ENCODE measurements at places on chromosomes 5 and 9. TPM values are rescaled to one million over a fixed set of nuclear protein-coding genes. Genes with fewer than 3 reads are reported as not detected.
A peak's percentile ranks its signal among the peaks of the same experiment; 100 is the strongest.

Gene PALM2AKAP2
- 22.3 TPM for total RNA-seq

- no peak for DNase-seq
Measured at GRCh38 chr5:52838326-52839015, 50.8 kb downstream of the ITGA1 start.

- DNase-seq, result no peak
Measured at GRCh38 chr5:15858326-15858725, 321.3 kb downstream of the MARCHF11 start.

DNA sequence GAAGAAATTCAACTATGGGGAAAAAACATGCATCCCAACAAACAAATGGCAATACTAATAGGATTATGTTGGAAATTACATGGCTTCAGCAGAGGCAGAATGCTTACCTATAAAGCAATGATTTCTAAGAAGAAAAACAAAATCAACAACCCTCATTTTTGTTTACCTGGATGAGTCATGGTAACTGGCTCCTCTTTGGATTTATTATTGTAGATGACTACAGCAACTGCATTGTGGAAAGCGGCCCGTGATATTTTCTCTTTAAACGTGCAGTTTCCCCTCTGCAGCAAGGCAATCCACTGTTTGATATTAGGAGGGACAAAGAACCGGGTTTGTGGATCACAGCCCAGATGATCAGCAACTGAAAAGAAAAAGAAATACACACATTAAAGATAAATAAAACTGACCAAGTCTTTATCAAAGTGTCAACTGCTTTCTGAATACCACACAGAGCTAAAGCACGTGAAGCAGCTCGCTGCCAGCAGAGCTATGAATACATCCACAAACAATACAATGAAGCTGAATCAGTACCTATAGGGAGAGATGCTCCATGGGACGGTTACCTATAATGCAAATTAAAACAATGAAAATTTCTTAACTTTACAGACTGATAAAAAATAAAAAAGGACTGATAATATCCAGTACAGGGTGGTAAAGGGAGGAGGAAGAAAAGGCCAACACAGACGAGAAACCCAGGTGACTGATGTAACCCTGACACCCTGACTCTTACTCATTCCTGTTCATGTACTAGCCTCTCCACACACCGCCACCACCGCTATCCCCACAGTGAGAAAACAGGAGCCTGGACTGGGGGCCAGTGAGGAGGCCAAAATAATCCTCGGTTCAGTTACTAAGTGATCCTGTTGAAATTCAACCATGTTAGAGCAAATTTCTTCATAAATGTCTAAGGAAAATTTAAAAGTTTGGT, 31.0 kb downstream of the RNF130 start:
- no peak for DNase-seq

Gene CCL27
- 7.6 TPM for total RNA-seq

Gene DMRT3
- total RNA-seq, result not detected

Gene WNT8A
- total RNA-seq, result not detected

DNA sequence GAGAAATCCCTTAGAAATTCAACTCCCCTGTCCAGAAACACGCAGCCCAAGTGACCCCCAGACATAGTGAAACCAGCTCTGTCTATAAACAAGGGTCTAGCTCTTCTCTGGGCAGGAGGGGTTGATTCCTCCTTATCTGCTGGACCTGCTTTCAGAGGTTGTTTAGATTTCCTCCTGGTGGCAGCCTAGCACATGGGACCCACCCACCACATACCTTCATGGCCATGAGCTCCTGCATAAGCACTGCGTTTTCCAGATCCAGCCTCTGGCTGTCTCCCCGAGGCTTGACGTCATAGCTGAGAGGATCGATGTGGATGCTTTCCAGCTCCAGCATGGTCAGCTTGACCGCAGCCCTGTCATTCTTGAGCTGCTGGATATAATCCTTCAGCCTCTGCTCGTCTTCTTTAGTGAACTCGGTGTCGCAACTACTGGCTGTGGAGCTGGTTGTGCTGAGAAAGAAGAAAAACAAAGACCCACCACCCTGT, 77.0 kb downstream of the DCP2 start:
- DNase-seq, result no peak

DNA sequence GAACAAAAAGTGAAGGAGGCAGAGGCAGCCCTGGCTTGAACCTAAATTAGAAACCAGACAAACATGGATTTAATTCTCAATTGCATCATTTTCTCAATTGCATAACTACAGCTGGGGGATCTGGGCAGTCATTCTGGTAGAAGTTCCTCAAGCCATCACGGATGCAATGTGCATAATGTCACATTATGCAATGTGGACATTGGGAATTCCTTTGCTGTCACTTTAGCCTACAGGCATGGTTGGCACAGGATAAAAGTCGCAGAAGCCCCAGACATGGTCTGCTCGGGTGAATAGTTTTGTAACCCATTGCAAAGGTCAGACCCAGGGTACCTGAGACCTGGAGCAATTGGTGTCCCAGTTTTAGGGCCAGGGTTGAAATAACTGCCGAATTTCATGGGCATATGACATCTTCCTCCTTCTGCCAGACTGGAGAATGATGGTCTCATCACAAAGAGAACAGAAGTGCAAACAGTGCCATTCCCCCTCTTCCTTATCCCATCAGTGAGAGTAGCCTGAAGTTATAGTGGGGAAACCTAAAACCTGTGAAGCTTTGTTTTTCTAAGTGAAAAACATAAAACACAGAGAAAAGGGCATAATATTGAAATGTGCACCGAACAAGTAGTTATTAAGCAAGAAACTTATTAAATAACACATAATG, 290.8 kb downstream of the MSX2 start:
- DNase-seq, result no peak

DNA sequence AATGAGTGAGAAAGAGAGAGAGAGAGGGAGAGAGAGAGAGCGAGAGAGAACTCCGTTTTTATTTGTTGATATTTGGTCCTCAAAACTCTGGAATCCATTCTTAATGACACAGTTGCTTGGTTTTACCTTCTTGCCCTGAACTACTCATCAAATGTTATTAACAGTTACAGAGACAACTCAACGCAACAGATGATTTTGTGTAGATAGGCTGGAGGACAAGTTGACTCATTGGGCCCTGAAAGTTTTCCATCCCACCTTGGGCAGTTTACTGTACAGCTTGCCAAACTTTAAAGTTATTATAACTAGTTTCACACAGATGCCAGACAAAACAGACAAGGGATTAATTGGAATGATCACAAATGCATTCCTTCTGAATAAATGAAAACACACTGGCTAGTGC, 339.9 kb downstream of the ARL15 start:
- no peak for DNase-seq

- DNase-seq, result no peak
Measured at GRCh38 chr5:82287625-82288024, 9.5 kb upstream of the RPS23 start.

Gene MYMK
- 0.89 TPM for total RNA-seq

DNA sequence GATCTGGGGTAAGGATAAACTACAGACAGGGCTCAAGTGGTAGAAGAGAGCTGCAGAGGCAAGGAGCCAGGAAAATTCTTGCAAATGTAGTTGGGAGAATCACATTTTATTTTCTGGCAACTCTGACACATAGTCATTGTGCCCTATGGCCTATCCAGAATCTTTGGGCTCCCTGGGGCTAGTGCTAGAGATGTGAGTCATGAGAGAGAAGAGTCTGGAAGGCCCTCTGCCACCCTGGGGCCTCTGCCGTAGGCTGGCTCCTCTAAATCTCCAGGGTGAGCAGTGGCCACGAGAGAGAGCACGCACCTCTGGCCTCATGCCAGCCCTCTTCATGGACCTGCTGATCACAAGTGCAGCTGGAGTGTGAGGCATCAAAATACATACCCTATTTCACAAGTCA, 74.3 kb upstream of the SSBP2 start:
- no peak for DNase-seq

- DNase-seq, result no peak
Measured at GRCh38 chr9:89879276-89879675, 274.5 kb downstream of the GADD45G start.

DNA sequence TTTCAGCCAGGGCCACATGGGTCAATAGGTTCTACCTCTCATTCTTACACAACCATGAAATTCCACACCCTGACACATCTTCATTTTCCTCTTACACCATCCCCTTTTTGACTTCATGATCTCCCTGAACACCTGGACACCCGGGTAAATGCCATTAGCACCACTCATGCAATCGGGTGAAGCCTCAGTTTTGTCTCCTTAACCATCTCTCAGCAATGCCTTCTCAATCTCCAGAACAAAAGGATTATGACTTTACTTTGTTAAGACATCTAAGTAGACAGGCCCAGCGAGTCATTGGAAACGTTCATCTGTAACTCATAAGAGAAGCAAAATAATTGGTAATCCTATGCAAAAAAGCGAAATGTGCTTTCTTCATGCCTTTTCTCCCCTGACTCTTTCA, 49.9 kb downstream of the ADAMTS12 start:
- DNase-seq, result no peak

DNA sequence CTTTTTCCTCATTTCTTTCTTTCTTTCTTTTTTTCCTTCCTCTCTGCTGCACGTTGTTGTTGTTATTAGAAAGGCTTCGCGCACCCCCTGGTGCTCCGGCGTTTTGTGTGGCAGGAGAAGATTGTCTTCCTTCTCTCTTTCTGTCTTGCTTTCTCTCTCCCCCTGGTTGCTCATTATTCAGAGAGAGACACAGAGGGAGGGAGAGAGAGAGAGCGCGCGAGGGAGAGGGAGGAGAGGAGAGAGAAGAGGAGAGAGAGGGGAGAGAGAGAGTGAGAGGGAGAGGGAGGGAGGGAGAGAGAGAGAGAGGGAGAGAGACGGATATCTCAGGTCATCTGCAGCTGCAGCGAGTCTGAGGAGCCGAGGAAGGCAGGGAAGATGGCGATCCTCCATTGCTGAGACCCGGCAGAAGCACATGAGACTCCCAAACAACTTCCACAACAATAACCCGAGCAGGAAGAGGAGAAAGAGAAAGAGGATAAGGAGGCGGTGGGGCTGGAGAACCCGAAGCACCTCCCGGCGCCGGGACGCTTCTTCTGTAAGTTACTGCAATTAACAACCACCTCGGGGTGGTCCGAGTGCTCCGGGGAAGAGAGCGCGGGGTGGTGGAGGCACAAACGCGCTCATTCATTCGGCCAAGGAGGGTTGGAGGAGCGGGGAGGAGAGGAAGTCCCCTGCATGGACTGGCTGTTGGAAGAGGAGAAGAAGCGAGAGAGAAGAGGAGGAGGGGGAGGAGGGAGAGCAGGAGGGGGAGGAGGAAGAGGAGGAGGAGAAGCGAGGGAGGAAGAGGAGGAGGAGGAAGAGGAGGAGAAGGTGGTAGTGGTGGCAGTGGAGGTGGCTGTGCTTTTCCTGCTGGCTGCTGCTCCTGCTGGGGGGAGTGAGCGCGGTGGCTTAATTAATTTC, at the start of gene ZNF462:
ZNF462 (plus strand) TSS at position 346 of the 900 bp plus-strand sequence. CDS start 60,218 bp downstream, outside the sequence.
- DNase-seq, result peak; percentile 81

GRCh38 chr9:132197856-132198550, 36.1 kb downstream of the NTNG2 start:
- DNase-seq, result no peak

GRCh38 chr5:140402258-140403074, 833 bp downstream of the ANKHD1 start:
- peak; percentile 10 for DNase-seq

GRCh38 chr9:111836311-111836710, 41.6 kb upstream of the SHOC1 start:
- DNase-seq, result peak; percentile 35

GRCh38 chr5:83507431-83507830, 35.9 kb downstream of the VCAN start:
- DNase-seq, result no peak

- no peak for DNase-seq
Measured at GRCh38 chr9:95770653-95771131, 104.8 kb upstream of the ERCC6L2 start.

- no peak for DNase-seq
Measured at GRCh38 chr5:33933723-33934169, 2.4 kb upstream of the RXFP3 start.

DNA sequence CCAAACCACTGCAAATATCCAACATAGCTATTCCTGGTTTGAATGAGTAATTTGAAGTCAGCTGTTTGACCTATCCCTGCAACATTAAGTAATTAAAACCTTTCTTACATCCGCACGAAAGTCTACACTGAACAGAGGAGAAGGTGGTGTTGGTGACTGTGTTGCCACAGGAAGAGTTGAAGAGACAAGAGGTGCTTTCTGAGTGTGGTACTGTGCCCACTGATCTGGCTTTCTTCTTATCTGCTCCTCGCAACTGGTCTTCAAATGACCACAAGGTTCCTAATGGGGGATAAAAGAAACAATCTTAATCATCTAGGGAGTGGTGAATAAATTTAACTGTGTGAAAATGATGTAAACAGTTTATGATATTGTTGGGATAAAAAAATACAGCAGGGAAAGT, 29.4 kb upstream of the PDCL start:
- no peak for DNase-seq

GRCh38 chr5:150142959-150143349, 12.7 kb downstream of the PDGFRB start:
- DNase-seq, result peak; percentile 67

Gene CTXN3
- total RNA-seq, result not detected

DNA sequence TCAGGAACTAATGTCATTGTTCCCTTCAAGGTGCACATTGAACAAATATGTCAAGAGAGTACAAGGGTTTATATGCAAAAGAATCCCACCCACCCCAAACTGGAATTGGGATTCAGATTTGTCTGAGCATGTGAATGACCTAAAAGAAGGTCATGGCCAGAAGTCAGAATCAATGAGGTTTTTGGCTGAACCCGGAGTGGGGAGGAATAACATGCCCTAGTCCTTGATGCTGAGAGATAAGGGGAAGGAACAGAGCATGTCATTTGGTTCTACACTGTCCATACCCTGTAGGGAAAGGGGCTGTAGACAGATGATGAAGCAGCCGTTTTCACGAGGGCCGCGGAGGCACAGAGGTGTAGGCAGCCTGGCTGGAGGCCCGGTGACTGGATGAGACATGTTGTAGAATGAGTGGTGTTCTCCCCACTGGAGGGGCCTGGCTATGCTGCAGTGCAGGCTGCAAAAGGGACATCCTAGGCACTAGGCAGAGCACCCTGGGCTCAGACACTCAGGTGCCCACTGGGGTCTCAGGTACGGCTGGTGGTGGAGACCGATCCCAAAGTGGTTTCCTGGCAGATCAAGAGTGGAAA, 65.9 kb downstream of the ZFAND5 start:
- no peak for DNase-seq

Gene WDR70
- total RNA-seq, result 34.3 TPM

DNA sequence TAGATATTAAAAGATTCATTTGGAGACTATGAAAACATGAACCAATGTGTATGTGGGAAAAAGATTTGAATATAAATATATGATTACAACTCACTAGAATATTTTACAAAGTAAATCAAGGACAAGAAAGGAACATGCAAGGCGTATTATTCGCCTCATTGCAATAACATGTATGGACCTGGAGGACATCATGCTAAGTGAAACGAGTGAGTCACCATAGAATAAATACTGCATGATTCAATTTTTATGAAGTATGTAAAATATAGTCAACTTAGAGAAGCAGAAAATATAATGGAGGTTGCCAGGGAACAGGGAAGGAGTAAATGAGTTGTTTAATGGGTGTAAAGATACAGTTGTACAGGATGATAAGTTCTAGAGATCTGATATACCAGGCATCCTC, 4.9 kb downstream of the TXNDC8 start:
- no peak for DNase-seq

GRCh38 chr9:86975036-86975435, 27.7 kb upstream of the GAS1 start:
- no peak for DNase-seq

- no peak for DNase-seq
Measured at GRCh38 chr5:74092766-74093165, 466.8 kb downstream of the ARHGEF28 start.

Gene LRRC26
- not detected for total RNA-seq

Gene FRMD3
- total RNA-seq, result 10.1 TPM

Gene ZDHHC11
- total RNA-seq, result 4.1 TPM

All from skin of body (tissue), 3 donors.